NCI-H524 treated with DMSO at 0.1 percent for 48 hours (cell line): ENCODE measurements at places on chromosomes 16 and 17.

DNA sequence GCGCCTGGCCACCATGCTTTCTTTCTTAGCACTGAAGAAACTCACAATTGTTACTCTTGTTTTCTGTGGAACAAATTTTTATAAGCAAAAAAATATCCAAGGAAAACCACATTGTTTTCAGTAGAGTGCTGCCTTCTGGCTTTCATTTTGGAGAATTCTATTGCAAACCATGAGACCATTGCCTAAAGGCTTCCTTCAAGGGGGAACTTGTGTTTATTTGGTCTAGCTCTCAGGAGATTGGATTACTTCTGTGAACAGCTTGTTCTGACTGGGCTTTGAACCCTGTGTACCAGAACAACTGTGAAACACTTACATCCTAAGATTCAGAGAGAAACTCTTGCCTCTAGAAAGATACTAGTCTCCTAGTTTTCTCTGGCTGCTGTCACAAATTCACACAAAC lies 32.1 kb downstream of the TOM1L1 start:
- no peak for DNase-seq

DNA sequence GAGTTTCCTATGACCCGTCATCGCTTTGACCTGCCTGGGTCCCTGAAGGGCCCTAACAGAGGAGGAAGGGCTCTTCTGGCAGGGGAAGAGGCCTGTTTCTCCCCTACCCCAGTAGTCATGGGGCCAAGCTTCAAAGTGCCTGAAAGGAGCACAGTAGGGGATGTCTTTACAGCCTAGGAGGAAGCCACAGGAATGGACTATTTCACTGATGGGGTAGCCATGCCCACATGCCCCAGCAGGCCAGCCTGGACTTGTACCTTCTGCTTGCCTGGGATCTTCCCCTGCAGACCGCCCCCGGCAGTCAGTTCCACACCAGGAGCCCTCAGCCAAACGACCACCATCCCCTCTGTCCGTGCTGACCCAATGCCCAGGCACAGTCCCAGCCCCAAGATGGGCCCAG lies 41.8 kb upstream of the PEMT start:
- DNase-seq, result no peak

GRCh38 chr16:85800321-85800669 lies 800 bp downstream of the COX4I1 start:
- no peak for DNase-seq

DNA sequence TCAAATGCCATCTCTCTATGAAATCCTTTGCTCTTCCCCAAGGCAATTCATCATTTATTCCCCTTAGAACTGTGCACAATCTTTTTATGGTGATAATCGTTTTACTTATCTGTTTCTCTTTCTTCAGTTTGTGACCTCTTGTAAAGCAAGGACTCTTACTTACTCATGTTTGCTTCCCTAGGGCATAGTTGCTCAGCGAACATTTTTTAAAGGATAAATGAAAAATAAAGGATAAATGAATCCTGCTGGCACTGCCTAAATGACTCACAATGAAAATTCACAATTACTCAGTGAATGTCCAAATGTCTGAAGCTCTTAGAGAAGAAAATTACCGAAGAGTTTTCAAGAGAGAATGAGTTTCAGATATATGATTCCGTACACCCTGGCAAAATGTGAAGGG lies 671.7 kb downstream of the CDH11 start:
- no peak for DNase-seq

DNA sequence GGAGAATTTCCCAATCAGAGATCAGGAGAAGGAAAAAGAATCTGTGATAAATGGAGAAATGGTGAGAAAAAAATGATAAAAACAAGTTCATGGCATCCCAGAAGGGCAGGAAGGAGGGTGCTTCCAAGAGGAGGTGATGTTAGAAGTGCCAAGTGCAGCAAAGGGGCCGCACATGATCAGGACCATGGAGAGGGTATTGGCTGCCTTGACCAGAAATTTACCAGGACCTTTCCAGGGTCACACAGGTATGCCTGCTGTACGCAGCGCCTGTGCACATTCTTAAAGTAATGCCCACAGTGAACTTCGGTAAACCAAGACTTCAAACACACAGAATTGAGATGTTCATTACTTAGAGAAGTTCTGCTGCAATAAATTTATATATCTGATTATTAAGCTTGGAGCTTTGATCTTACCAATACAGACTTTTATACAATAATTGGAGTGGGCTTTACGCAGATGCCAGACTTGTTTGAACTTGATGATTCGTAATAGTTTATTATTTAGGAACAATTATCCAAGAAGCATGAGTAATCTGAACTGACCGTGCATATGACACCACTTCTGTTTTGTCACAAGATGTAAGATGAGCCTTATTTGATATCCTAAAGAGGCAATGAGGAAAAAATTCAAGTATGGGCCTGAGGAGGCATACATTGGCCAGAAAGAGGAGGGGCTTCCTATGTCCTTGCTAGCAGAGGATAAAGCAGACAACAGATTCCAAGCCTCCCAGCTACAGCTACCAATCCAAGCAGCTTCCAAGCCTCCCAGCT lies 2.2 kb upstream of the KRT33A start:
- DNase-seq, result no peak

DNA sequence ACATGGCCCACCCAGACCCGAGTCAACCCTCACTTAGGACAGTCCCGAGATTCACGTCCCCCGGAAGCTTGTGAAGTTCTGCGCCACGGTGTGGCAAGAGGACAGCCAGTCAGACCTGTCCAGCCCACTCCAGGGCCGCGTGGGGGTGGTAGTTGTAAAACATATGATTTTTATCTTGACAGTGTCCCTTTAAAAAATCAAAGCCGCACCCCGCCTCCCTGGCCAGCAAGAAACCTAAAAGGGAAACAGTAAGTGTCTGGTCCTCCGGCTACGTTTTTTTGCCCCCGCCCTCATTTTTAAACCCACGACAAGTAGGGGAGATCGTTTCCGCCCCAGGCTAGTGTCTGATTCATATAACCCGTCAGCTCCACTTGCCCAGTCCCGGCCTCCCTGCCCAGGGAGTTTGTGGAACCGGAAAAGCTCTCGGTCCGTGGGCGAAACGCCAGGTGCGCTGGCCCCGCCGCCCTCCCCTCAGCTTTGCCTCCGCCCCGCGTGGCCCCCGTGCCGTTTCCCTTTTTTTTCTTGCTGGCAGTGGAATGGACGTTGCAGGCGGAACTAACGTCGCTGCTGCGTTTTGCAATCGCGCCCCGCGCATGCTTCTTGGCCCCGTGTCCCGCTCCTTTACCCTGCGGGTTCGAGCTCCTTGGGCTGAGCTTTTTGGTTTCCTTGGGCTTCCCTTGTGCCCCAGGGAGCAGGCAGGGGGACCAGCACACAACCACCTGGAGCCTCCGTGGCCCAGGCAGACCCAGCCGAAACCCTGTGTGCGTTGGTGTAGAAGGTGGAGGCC lies 13.3 kb upstream of the NUDT16L1 start:
- DNase-seq, result no peak
